ENCODE measurements at places on chromosomes 1 and 21.

DNA sequence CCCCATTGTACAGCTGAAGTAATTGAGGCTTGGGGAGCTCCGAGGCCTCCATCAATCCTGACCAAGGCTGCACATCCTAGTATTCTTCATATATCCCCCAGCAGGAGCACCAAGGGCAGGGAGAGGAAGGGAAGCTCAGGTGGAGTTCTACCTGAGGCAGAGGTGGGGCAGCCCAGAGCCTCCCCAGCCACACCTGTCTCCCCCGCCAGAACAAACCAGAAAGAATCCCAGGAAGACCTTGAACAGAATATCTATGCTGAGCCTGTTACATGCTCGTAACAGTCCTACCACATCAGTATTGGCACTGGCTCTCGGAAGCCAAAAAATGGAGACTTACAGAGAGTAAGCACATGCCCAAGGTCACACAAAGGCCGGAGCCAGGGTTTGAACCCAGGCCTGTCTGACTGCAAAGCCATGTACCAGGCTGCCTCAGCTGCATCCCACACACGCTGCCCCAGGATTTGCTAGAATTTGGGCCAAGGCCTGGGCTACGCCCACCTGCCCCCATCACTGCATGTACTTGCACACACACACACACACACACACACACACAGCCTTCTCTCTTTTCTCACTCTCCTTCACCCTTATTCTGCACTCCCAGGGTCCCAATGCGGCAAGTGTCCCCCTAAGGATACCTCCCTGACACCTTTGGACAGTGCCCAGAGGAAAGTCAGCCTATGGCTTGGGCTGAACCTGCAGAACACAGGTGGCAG, 4.5 kb downstream of the E2F2 start:
- DNase-seq: no peak

GRCh38 chr1:201718346-201719202, 110.4 kb upstream of the IPO9 start:
- DNase-seq: no peak

DNA sequence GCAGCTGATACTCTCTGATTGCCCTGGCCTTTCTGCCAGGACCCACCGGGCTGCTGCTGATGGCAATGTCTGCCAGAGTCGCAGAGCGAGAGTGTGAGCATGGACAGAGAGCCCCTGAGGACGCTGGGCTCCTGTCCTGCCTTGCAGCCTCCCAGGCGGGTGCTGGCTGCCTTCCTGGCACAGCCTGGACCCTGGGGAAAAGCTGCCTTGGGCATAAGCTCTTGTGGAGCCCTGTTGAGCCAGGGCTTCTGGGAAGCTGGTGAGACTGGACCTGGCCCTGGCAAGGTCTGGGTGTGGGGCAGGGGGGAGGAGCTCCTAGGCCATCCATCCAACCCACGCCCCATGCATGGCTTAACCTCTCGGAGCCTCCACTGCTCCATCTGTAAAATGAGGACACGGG, 105.8 kb upstream of the WNT4 start:
- no peak for DNase-seq

GRCh38 chr1:62437273-62437940, 558 bp downstream of the USP1 start:
- DNase-seq: peak; percentile 20

DNA sequence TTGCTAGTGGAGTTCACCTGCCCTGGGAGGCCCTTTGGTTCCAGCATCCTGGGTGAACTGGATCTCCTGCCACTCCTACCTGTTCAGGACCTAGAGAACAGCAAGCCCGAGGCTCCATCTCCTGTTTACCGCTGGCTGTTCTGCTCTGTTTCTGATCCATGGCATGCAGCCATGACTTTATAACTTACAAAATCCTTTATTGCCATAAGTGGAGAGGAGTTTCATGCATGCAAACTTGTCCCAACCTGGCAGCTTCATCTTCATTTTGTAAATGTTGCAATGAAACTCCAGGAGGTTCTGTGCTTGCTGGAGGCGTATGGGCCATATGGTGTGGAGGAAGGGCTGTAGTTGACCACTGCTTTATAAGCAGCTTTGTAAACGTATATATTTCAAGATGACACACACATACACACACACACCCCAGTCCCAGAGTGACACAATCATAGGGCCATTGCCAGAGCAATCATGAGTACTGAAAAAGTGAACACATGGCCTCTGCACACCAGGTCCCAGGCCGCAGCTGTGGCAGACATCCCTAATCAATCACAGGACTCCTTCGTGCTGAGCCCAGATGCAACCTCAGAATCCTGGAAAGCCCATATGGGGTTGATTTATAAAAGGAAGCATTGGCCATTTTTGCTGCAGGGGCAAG, 69.0 kb downstream of the UBIAD1 start:
- no peak for DNase-seq

DNA sequence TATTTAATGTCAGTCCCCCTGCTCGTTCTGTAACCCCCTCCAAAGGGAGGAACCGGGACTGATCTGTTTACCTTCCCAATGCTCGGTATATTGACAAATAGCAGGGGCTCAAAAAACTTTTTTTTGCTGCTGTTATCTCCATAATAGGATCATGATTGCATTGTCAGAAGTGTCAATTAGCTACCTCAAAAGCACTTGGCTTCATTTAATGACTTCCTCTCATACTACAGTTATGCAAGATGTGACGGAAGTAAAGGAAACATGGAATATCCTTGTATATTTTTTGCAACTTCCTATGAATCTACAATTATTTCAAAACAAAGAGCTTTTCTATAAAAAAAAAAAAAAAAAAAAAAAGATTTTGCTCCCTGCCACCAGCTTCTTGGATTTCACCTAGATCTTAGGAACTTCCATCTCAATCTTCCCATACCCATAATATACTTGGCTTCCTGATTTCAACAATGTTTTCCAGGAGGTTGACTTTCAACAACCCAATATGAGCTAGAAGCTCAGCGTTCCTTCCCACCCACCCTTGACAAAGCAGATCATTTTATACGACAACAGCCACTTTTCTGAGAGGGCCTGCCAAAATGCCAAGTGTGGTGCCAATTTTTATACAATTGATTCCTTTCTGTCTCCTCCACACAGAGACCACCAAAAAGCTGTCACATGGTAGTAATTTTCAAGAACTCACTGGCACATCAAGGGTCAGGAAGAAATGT, 71.7 kb downstream of the SETD4 start:
- no peak for DNase-seq
